ENCODE measurements at places on chromosomes 1 and 21.

DNA sequence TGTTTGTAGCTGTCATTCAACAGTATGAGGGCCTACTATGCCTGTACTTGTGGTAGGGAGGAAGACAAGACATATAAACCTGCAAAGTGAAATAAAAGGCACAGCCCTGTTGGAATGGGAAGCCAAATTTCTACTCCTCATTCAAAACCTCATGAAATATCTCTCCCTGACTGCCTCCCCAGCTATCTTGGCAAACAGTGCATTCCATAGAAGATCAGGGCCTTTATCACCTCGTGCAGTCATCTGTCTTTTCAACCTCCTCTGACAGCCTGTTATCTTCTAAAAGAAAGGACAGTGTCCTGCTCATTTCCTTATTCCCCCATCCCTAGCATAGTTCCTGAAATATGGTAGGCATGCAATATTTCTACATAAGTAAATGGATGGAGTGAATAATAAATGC, 71.0 kb downstream of the SH3GLB1 start:
- no peak for DNase-seq

GRCh38 chr1:53731779-53732305, 7.1 kb downstream of the GLIS1 start:
- DNase-seq: no peak

GRCh38 chr1:82091729-82092128, 291.0 kb downstream of the ADGRL2 start:
- no peak for DNase-seq

DNA sequence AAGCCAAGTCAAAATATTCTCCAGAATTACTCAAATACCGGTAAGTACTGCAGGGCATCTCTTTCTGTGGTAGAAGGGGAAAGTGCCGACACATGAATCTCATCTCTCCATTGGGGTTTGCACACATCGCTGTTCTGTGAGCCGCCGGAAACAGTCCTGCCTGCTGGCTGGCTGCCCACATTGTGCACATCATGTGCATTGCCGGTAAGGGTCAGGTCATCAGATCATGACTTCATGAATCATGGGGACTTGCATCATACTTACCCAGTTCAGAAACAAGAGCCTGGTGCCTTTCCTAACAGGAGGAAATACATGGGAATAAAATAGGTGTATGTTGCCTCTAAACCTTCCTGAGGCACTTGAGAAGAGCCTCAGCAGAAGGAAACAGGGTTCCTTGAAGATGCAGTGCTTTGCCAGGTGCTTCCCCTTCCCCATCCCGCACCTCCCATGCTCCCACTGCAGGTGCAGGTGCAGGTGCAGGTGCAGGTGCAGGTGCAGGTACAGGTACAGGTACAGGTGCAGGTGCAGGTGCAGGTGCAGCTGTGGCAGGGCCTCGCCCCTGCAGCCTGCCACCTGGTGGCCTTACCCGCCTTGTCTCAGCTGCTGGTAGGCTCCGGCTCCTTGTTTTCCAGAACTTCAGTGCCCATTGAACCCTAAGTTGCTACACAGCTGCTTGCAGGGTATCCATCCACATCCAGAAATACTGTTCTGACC, 26.5 kb downstream of the GPR137B start:
- no peak for DNase-seq

DNA sequence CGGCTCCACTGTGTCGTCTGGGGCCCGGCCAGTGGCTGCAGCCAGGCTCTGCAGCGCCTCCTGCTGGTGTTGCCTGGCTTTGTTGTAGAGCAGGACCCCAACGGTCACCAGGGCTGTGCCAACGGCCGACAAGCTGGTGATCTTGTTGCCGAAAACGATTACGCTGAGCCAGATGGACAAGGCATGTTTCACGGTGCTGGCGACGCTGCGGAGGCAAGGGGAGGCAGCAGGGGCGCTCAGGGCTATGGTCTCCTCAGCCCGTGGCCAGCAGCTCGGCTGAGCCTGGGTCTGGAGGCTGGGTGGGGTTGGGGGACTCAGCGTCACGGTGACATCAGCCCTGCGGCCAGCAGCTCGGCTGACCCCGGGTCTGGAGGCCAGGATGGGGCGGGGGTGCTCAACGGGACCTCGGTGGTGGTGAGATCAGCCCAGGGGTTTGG, 7.0 kb upstream of the CDK11B start:
- no peak for DNase-seq

GRCh38 chr1:12581179-12581578, 36.8 kb downstream of the DHRS3 start:
- DNase-seq: no peak

GRCh38 chr1:63261736-63262458, 60.5 kb upstream of the FOXD3 start:
- DNase-seq: no peak

DNA sequence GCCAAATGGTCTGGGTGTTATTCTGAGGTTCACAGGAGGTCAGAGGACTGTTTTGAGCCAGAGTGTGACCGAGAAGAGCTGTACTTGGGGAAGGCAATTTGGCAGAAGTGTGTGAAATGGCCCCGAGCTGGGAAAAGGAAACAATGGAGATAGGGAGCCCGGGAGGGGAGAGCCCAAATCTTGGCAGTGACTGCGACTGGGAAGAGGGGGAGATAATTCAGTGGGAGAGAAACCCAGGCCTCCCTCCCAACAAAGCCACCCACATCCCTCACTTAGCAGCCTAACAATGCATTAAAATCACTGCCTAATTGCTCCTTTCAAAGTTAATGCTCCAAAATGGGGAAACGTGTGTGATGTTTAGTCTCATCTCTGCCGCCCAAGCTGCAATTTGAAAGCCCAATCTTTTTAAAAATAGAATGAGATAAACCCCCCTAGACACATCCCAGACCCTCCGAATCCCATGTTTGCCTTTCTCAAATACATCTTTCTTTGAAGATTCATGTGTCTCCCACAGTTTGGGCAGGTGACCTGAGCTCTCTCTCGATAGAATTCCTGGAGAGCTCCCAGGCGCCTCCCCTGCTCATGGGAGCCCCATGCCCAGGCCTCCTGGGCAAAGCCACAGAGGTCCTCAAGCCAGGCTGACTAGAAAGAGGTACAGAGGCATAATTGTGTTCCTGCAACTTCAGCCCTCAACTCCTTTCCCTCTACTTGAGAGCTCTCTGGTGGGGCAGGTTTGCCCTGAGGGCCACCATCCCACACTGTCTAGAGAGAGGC, 17.3 kb downstream of the LRRC52 start:
- no peak for DNase-seq

DNA sequence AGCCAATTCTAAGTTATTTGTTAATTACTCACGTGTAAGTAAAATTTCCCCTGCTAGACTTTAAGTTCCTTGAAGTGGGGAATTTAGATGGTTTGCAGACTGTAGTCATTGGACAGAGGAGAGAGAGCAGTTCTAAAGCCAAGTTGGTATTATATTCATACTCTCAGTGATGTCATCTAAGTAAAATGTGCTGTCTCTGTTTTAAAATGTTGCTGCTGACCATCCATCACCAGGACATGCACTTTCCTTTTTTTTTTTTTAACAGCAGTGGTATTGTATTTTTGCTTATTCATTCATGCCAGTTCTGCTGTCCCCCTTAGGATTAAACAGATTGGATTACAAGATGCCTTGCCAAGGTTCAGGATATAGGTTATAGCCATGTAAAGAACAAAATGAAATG, 2.3 kb downstream of the TTLL7 start:
- DNase-seq: no peak

- no peak for DNase-seq
Observed at GRCh38 chr1:110084227-110085078, 14.0 kb upstream of the ALX3 start.

DNA sequence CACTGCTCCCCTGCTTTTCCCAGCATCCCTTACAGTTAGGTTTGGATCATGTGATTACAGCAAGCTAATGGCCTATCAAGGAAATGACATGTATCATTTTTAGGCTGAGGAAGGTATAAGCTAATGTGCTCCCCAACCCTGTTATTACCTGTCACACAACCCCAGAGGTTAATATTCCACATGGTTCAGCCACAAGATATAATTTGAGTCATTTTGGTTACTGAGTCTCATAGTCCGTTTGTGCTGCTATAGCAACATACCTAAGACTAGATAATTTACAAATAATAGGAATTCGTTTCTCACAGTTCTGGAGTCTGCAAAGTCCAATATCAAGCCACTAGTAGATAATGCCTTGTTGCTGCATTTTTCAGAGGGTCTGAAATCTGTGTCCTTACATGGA, 29.1 kb upstream of the SLC16A1 start:
- DNase-seq: no peak

- no peak for DNase-seq
Observed at GRCh38 chr1:113879739-113880038, 7.7 kb downstream of the BCL2L15 start.

DNA sequence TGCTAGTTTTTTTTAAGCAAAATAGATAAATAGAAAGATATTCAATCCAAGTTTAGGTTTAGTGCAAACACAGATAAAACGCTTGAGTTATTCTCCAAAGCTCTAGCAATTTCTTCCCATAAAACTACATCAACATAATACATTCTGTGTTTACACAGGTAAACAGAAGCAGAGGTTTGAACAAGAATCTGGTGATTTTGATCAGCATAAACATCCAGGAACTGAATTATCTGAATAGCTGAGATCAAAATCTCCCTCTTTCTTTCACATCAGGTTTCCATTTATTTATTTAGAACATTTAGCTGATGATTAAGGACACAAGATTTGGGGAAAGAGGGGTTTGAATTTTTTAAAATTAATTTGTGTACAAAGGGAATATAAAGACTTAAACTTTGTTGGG, 1564.6 kb downstream of the MRPL39 start:
- no peak for DNase-seq

GRCh38 chr1:203299169-203299568, 6.2 kb upstream of the BTG2 start:
- no peak for DNase-seq

DNA sequence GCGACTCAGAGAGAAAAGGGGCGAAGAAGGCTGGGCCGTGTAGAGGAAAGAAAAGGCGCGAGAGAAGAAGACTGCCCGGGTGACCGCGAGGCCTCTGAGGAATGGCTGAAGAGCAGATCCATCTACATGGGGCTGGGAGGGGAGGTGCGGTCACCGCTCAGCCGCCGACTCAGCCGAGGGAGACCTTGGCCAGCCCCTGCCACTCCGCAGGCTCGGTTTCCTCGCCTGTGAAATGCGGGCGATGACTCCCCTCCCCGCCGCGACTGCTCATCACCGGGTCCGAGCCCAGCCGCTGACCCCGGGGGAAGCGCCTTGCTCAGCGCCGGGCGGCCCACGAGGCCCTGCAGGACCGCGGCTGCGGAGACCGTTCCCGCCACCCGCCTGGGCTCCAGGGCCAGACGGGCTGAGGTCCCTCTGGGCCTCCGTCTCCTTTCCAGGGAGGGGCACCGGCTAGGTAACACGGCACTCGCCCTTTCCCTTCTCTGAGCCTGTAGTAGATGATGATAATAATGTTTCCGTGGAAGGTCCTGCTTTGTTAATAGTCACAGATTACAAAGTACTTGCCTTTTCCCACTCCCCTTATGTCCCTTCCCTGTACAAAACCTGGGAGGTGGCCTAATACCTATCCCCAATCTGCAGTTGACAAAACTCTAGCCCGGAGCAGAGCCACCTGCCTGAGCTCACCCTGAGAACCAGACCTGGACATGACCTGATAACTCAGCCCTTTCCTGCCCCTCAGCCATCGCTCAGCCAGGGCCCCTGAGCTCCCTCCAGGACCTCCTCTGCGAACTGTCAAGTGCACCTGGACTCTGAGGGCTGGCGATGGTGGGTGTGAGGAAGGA, 1.6 kb upstream of the BSND start:
- DNase-seq: no peak

DNA sequence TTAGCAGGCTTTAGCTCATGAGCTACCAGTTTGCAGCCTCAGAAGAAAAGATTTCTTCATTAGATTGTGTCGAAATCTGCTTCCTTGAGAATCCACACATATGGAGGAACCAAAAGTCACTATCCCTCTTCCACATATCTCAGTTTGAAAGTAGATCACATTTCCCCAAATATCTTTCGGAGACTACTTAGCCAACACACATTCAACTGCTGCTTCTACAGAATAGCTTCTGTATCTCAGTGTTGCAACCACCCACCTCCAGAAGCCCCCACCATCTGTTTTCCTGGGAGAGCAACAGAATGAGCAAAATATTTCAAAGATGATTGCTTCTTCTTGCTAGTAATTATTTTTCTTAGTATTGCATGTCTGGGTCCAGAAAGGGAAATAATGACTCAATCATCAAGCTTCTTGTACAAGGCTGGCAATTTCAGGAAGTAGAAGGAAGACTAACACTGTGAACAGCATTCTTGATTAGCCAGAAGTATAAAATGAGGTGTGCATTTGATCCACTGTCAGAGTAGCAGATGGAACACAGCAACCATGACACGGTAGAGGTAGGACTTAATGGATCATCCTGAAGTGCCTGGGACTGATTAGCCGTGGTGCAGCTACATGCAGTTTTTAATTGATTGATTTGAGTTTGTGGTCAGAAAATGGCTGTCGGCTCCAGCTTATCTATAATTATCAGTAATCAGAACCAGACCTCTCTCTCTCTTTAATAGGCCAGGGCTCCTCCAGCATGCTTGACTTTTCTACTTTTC, 24.9 kb downstream of the ZC3H11B start:
- DNase-seq: no peak

GRCh38 chr21:28604946-28605537, 387.6 kb downstream of the LTN1 start:
- DNase-seq: peak; percentile 55

DNA sequence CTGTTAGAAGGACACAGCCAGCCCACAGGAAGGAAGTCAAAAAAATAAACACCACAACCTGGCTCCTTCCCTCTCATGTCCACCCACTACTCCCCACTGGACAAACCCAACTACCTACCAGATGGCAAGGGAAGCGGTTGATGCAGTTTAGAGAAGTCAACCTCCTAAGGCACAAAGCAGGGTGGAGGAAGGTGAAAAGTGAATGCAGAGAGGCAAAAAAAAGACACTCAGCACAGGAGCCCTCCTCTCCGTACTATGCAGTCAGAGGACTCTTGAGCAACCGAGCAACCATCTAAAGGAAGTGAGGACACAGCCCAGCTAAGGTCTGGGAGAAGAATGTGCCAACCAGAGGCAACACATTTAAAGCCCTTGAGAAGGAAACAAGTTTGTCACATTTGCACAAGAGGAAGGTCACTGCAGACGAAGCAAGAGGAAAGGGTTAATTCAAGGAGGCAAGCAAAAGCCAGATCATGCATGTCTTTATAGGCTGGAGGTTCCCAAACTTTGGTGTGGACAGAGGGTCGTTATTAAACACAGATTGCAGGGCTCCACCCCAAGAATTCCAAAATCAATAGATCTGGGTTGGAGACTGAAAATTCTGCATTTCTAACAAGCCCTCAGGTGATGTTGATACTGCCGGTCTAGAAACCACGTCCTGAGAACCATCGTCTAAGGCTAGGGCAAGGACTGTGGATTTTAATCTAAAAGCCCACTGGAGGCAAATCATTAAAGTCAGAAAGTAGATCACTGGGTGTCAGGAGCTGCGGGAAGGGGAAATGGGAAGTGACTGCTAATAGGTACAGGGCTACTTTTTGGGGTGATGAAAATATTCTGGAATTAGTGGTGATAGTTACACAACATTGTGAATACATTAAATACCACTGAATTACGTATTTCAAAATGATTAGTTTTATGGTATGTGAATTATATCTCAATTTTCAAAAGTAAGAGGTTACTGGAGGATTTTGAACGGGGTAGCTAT, 19.7 kb downstream of the TP53BP2 start:
- DNase-seq: no peak

Measured in naive thymus-derived CD4-positive, alpha-beta T cell (primary cell).